Cardiac muscle cell (in vitro differentiated cells and primary cell): ENCODE measurements at places on chromosomes 6 and 20.

GRCh38 chr20:24653306-24653705 is 183.9 kb downstream of the SYNDIG1 start:
- H3K36me3 ChIP-seq, result no peaks in the 10 kb centered on the region
- H3K27me3 ChIP-seq, result no peaks in the 10 kb centered on the region
- DNase-seq, result no peak
- no peaks in the 10 kb centered on the region for H3K4me1 ChIP-seq
- no peak overlapping the region for H3K4me3 ChIP-seq

DNA sequence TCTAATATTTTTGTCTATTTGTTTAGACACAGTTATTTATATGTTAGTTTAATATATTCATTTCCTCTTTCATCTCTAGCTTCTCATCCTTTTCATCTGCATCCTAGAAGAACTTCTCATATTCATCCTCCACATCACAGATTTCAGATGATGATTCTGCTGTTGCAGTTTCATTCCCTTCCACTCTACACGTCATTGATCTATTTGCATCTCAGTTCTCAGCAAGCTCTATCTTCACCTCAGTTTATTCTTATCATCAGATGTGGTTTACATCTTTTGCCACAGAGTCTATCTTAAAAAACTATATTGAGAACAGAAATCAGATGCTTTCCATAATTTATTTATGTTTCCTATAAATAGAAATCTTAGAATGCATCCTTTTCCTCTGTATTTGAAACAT is 13.3 kb downstream of the SLC2A12 start:
- no peaks in the 10 kb centered on the region for H3K4me1 ChIP-seq
- H3K4me3 ChIP-seq, result no peak overlapping the region
- no peaks in the 10 kb centered on the region for H3K36me3 ChIP-seq

DNA sequence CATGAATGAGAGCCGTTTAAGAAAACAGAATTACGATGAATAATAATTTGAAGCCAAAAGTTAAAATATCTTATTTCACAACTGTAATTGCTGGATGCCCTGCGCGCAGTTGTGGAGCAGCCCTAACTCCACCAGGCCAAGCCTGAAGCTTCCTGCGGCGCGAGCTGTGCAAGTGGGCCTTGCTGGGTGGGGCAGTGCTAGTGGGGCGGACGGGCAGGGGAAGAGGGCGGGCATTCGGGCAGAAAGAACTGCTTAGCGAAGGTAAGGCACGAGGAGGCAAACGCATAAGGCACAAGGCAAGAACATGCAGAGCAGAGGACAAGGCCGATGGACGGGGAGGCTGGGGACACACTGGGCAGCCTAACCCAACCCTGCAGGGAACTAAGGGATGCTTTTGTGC is 2.3 kb downstream of the HLA-DQB2 start:
- H3K4me1 ChIP-seq, result no peaks in the 10 kb centered on the region
- DNase-seq, result no peak
- H3K36me3 ChIP-seq, result no peaks in the 10 kb centered on the region
- H3K27ac ChIP-seq, result no peak overlapping the region
- no peaks in the 10 kb centered on the region for H3K27me3 ChIP-seq
- H3K4me3 ChIP-seq, result no peak overlapping the region

- DNase-seq, result no peak
- no peak overlapping the region for H3K4me3 ChIP-seq
- H3K27ac ChIP-seq, result no peak overlapping the region
- H3K4me1 ChIP-seq, result no peaks in the 10 kb centered on the region
Observed at GRCh38 chr6:129920103-129920798, 59.1 kb upstream of the TMEM244 start.

DNA sequence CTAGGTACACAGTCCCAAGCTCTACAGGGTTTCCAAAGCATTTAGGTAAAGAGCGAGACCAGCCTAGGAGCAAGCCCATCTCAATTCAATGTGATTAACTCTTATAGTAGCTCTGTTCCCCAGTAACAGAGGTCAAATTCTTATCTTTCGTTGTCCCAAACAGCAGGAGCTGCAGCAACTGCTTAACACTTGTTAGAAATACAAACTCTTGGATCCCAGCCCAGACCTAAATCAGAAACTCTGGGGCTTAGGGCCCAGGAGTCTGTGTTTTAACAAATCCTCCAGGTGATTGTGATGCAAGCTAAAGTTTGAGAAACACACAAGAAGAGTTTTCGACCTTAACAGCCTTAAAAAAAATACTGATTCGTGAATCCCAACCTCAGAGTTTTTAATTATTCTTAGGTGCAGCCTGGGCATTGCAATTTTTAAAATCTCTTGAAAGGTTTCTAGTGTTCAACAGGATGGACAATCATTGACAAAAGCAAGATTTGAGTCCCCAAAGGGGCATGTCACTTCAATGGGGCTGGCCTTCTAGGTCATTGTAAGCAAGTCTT is 127.4 kb upstream of the HCRTR2 start:
- H3K4me3 ChIP-seq, result no peak overlapping the region
- no peak for DNase-seq
- peaks cover 14% of the 10 kb centered on the region for H3K4me1 ChIP-seq
- H3K27me3 ChIP-seq, result no peaks in the 10 kb centered on the region
- H3K27ac ChIP-seq, result peak overlapping the region; percentile 10

DNA sequence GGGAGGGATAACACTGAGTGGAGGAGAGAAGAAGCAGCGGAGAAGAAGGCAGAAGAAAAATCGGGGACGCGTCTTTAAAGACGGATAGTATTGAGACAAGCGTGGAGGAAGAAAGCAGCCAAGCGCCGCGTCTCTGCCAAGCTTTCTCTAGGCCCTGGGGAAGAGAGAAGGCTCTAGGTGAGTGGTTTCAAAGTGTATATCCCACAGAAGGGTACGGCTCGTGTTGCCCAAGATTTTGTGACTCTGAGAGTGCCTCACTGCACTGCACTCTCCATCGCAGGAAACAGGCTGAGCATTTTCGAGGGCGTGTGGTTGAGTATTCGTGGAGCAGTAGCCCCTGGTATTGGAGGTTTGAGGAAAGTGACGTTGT is 185.4 kb downstream of the TRIM27 start:
- H3K27me3 ChIP-seq, result peaks cover 80% of the 10 kb centered on the region
- no peak overlapping the region for H3K27ac ChIP-seq

DNA sequence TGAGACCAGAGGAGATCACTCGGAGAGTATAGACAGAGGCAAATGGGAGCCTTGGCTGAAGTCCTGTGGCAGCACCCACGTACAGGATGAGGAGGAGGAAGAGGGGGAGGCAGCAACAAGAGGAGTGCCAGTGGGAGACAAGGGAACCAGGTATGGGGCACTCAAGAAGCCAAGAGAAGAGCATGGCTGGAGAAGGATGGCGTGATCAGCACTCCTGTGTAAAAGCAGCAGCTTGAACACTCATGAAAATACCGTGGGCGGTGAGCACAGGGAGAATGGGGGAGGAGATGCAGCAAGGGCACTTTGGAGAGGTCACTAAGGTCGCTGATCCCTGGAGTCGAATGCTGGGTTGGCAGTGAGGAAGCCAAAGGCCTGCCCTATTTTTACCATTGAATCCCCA is 51.2 kb upstream of the PRND start:
- no peak for DNase-seq
- H3K4me3 ChIP-seq, result no peak overlapping the region
- peaks cover 30% of the 10 kb centered on the region for H3K4me1 ChIP-seq
- H3K27me3 ChIP-seq, result no peaks in the 10 kb centered on the region

- H3K27me3 ChIP-seq, result no peaks in the 10 kb centered on the region
- no peak for DNase-seq
- H3K27ac ChIP-seq, result no peak overlapping the region
- H3K4me1 ChIP-seq, result peaks cover 8% of the 10 kb centered on the region
- H3K36me3 ChIP-seq, result no peaks in the 10 kb centered on the region
Observed at GRCh38 chr6:119891644-119892043, 542.1 kb upstream of the MAN1A1 start.
